ENCODE measurements at places on chromosomes 13 and 19.

DNA sequence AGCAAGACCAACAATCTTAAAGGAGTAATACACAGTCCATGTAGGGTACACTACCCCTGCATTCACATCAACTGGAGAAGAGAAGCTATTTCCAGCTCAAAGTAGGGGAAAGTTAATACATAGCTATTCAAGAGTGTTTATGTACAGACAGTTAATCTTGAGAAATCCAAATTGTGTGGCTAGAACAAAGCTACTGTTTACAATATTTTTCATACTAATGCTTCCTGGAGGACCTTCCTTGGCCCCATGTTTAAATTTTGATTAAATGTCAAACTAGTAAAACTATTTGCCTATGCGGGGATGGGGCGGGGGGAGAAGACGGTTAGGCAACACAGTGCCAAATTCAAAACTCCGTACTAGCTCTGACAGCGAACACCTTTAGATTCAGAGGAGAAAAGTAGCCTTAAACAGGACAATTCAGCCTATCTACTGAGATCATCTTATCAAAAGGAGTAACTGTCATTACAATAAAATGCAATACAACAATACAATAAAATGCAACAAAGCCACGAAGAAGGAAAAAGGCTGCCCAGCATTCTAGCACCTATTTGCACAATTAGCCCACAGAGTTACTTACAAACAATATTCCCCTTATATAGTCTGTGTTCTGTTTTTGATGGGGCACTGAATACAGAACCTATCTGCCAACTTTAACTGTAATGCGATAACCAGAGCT, 29.1 kb downstream of the BRD4 start:
- no peak for DNase-seq

- no peak for DNase-seq
These were observed 865 bp downstream of the ZNF382 start for GRCh38 chr19:36605877-36606478.

GRCh38 chr19:40465025-40465556, 454 bp downstream of the BLVRB start:
- peak; percentile 58 for DNase-seq

DNA sequence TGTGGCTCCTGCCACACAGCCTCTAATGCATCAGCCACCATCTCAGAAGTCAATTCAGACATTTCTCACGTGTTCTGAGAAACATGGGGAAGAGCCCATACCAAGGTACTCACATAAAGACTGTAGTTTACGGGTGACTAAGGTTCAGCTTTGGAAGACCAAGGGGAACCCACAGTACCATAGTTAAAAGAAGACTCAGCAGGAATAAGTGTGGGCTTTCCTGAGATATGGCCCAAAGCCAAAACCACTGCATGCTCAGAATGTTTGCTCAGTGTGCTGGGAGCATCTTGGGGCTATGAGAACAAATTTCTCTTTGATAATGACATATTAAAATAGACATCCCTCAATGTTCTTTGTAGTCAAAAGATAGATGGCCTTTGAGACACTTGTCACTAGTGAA, 283.8 kb downstream of the DCT start:
- DNase-seq, result peak; percentile 97

DNA sequence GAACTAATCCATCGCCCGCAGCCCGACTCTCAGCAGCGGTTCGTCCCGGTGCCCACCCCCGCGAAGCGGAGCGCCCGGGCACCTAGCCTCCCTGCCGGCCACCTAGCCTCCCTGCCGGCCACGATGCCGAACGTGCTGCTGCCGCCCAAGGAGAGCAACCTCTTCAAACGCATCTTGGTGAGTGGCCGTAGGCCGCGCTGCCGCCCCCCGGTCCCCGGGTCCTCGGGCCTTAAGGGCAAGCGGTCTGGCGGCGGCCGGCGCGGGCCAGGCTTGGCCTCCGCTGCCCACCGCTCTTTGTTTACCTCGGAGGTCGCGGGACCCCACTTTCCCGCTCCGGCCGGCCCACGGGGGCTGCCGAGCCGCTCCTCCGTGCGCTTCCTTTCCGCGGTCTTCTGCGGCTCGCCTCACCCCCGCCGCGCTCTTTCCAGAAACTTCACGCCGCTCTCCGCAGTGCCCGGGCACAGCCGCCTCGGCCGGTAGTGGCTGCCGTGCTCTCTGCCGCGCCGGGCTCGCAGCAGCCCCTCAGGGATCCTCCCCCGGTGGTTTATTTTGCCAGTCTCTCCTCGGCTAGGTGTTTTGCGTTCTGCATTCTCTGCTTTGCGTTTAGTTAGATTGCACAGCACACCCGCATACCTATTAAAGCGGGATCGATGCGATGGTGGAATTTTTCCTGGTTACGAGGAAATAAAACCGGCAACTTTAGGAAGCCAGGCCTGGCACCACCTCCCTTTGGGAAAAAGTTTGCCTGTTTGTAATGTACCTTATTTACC, 524 bp downstream of the NAA16 start:
- DNase-seq, result peak; percentile 5

- DNase-seq, result no peak
These were observed 33.0 kb downstream of the XPO4 start for GRCh38 chr13:20869540-20869939.

GRCh38 chr19:7109678-7110289, 40.3 kb downstream of the ZNF557 start:
- peak; percentile 3 for DNase-seq

GRCh38 chr19:31110336-31110735, 238.9 kb downstream of the TSHZ3 start:
- DNase-seq, result no peak

DNA sequence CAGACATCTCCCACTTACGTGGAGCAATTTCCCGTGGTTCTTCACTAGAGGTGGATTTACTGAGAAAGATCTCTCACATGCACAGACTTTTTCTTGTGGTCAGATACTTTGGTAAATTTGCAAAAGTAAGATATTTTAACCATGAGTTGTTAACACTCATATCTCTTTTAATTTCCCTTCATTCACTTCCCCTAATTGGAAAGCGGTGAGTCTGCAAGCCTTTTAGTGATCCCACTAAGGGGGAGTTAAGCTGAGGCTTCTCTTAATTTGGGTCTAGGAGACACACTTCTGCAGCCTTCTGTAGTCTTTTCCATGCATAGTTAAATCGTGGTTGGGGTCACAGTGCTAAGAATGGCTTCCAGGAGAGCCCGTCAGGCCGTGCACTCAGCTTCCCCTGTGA, 30.7 kb upstream of the SERPINE3 start:
- DNase-seq, result no peak

DNA sequence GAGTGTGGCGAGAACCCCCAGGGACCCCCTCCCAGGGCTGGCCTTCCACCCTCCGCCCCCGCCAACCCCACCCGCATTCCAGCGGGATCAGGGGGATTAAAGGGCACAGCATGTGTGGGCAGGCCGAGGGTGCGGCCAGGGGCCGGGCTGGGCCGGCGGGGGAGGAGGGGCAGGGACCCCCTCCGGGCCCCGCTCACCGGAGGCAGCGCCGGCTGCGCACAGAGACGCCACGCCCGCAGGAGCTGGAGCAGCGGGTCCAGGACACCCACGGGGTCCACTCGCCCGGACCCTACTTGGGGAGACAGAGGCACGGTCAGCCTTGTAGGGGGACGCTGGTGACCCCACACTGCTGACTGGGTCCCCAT, 2.4 kb downstream of the ADAMTSL5 start:
- DNase-seq, result no peak

GRCh38 chr13:81872581-81872980, 1531.7 kb upstream of the SPRY2 start:
- no peak for DNase-seq

- no peak for DNase-seq
These were observed 245.3 kb downstream of the IRS2 start for GRCh38 chr13:109541081-109541480.

- DNase-seq, result no peak
These were observed 59.3 kb upstream of the URI1 start for GRCh38 chr19:29882719-29883105.

- DNase-seq, result no peak
These were observed 17.6 kb upstream of the SPATA13 start for GRCh38 chr13:24142886-24143285.

DNA sequence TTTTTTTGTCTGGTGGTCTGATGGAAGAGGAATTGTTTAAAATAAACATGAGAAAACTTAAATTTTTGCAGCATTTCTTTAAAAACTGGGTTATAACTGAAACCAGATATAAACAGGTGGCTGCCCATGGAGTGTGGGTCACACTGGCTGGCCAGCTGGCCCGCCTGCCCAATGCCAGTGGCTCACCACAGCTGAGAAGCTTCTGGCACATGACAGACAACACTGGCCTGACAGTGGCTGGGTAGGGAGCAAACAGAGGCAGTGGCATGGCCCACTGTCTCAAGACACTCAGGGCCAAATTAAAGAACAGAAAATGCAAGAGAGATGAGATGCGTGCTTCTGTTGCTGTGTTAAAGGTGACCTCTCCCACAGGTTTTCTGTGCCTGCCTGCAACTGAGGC, 3.1 kb upstream of the SLC35E1 start:
- no peak for DNase-seq

DNA sequence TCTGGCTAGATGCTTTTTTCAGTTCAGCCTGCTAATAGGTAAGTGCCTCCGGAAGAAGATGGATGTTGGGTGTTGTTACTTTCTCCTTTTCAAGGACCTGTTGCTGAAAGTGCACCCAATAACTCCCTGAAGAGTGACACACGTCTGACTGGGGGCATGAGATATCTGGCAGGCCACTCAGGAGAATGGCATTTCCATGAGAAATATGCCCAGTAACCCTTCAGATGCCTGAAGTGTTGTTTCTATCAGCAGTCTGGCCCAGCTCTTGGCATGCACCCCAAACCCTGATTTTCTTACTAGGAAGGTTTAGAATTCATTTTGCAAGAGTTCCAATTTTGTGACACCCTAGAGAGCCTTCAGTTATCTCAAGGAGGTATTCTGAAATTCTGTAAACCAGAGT, 71.5 kb downstream of the ARHGAP35 start:
- DNase-seq, result peak; percentile 74

- DNase-seq, result peak; percentile 76
These were observed 101.8 kb upstream of the MBNL2 start for GRCh38 chr13:97120346-97120745.

DNA sequence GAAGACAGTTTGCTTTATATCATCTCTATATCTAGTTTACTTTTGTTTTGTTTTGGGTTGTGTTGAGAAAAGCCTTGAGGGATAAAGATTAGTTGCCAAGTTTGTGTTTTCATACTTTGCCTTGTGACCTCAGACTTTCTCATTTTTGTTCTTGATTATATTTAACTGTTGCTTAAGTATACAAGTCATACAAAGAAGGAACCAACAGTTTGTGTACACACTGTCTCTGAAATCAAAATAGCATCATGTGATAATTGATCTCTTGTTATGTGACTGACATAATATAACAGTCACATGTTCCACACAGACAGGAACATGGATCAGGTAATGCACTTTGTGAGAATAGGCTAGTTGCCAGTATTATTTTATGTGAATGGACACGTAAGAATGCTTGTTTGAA, 70.8 kb downstream of the SHISA2 start:
- DNase-seq, result no peak

DNA sequence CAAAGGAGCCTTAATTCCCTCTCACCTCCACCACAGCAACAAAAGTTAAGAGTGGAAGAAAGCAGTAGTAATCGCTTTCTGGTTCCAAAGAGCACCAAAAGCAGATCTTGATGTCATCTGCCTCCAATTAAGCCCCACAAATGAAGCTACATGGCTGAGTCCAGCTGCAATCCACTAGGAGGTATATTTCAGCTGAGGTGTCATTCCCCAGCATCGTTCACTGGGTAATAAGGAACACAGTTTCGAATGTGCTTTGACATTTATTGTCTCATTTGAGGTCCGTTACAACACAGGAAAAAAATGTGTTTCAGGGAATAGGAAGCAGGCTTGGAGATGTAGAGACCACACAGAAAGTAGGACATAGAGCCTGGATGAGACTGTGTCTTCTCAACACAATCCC, 190.4 kb downstream of the DCLK1 start:
- no peak for DNase-seq

GRCh38 chr19:6023085-6023682, 45.2 kb upstream of the RANBP3 start:
- DNase-seq, result peak; percentile 34

GRCh38 chr19:13087295-13087694, 15.4 kb downstream of the LYL1 start:
- no peak for DNase-seq

DNA sequence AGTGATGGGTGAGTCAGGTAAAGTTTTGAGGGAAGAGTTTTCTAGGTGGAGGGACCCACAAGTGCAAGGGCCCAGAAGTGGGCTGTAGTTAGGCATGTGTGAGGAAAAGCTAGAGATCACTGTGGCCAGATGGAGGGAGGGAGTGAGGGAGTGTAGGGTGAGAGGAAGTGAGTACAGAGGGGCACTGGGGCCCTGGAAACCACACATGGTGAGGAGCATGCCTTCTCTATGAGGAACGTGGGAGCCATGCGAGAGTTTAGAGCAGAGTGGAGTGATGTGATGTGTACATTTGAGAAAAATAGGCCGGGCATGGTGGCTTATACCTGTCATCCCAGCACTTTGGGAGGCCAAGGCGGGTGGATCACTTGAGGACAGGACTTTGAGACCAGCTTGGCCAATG, 14.7 kb upstream of the SHKBP1 start:
- no peak for DNase-seq

DNA sequence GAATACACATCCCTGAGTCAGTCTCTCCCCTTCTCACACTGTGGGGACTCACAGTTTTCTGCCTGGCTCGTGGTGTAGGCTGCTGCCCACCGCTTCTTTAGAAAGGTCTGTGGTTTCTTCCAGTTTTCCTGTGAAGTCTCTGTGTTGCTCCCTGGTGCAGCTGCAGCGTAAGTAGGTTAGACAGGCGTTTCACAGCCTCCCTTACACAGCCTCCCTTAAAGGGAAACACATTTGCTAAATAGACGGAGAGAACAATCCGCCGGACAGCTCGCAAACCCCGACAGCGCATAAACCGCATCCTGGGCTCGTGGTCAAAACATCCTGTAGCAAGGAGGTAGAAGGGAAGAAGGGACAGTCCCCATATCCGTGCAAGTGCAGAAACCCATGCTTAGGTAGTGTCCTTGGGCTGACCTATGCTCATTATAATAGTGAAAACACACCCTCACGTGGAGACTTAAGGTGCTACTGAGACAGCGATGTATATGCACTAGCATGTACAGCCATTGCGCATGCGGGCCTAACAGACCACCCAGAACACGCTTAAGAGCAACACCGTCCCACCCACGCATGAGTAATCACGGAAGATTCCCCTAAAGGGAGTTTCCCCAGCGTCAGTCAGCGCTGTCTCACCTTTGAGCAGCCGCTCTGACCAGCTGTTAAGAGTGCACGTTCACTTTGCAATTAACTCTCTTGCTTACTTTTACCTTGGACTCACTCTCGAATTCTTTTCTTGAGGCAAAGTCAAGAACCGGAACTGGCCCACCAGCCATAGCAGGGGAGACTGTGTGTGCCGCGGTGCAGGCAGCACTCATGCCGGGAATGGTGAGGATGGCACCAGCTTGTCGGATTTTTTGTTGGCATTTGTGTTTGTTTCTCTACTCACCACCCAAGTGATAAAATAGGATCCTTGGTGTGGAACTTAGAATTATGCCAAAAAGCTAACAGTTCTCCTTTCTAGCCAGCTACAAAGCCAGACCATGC, 16.6 kb downstream of the SIGLEC8 start:
- no peak for DNase-seq

DNA sequence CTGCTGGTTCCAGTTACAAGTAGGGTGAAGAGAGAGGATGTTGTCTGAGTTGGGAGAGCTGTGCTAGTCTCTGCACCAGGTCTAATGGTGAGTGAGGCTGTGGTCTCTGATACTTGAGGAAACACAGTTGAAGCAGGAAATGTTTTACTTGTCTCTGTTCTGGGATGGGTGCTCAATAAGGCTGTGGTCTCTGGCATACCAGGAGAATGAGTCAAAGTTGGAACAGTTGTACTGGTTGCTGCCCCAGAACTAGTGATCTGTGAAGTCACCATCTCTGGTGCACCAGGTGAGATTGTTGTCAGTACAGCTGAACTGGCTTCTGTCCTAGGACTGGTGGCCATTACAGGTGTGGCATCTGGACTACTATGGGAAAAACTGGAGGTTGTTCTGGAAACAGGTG, 74.7 kb downstream of the MUC16 start:
- peak; percentile 4 for DNase-seq
